Karpas-422 (cell line): ENCODE measurements at places on chromosomes 3 and 15.

DNA sequence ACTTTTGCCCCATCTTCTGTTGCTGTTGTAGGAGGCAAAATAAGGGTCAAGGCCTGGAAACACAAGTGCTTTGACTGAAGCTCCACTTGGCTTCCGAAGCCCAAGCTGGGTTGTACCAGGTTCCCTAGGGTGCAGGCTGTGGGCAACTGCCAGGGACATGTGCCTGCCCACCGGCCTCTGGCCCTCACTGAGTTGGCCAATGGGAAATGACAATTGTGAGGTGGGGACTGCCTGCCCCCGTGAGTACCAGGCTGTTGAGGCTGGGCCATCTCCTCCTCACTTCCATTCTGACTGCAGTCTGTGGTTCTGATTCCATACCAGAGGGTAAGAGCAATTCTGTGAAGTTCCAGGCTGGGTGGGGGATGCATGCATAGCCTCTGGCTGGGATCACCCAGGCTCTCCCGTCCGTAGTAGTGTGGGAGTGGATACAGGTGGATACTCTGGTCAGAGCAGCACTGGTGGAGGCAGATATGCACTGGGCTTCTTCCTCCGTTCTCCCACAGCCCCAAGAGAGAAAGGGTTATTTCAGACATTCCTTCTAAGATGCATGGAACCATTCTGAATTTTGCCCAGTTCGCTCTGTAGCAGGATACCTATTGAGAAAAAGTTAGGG is at the start of gene ADIPOQ:
TSS of gene ADIPOQ (plus strand) at position 285 of the 613 bp plus-strand sequence. CDS start 10,349 bp downstream, outside the sequence.
- no peaks in the 10 kb centered on the region for H3K4me1 ChIP-seq
- DNase-seq, result no peak
- H3K27me3 ChIP-seq, result no peaks in the 10 kb centered on the region
- H3K36me3 ChIP-seq, result no peaks in the 10 kb centered on the region
- H3K4me3 ChIP-seq, result no peak within 1 kb of the TSS

DNA sequence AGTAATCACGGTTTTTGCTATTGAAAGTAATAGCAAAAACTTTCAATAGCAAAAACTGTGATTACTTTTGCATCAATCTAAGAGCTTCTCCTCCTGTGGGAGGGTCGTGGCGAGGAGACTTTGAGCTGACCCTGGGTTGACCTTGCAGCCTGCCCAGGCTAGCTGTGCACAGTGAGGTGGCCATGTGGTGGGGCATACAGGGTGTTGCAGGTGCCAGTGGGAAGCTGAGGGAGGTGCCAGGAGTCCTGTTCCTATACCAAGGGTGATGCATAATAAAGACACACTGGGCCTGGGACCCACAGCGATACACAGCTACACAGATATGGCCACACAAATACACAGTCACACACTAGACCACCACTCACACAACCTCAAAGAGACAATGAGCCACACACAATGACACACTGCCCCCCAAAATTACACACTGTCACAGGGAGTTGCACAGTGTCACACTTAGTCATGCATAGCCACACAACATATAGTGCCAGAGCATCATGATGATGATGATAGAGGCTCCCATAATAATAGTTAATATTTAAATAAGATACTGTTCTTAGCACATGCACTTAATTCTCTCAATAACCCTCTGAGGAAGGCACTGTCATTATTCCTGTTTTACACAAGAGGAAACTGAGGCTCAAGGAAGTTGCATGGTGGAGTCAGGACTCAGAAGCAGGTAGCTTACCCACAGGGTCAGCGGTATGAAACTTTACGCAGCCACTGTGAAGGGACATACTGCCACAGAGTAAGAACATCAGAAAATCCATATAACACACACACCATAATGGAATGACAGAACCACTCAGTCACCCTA is 6.3 kb downstream of the PLCD1 start:
- H3K27ac ChIP-seq, result no peak overlapping the region
- no peaks in the 10 kb centered on the region for H3K27me3 ChIP-seq
- no peak overlapping the region for H3K4me3 ChIP-seq
- no peak for DNase-seq
- no peaks in the 10 kb centered on the region for H3K36me3 ChIP-seq

- H3K27ac ChIP-seq, result no peak overlapping the region
- no peak for DNase-seq
- H3K36me3 ChIP-seq, result no peaks in the 10 kb centered on the region
Measured at GRCh38 chr15:26697913-26698312, 75.0 kb downstream of the GABRB3 start.

DNA sequence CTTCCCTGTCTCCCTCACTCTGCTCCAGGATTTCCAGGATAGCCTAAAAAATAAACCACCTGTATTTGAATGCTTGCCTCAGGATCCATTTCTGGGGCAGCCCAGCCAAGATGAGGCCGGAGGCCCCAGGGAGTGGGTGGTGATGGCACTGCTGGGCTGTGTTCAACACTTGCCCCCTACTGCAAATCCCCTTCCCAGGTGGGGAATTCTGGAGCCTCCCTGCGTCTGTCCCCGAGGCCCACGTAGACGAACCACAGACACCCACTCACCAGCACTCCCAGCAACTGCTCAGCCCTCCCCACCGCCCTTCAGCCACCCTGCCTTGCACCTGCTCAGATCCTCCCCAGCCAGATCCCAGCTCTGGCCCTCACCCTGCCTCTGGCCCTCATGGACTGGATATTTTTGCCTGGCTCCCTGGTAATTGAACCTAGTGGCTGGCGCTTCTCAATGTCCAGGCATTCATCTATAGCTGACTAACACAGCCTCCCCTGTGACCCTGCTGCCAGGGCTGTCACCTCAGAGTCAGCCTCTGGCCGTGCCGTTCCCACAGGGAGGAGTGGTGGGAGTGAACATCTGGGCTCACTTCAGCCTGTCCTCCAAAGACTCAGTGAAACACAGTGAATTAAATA is 17.1 kb upstream of the EPB42 start:
- no peak overlapping the region for H3K27ac ChIP-seq
- H3K4me3 ChIP-seq, result no peak overlapping the region
- no peaks in the 10 kb centered on the region for H3K36me3 ChIP-seq
- DNase-seq, result no peak
- H3K27me3 ChIP-seq, result no peaks in the 10 kb centered on the region

DNA sequence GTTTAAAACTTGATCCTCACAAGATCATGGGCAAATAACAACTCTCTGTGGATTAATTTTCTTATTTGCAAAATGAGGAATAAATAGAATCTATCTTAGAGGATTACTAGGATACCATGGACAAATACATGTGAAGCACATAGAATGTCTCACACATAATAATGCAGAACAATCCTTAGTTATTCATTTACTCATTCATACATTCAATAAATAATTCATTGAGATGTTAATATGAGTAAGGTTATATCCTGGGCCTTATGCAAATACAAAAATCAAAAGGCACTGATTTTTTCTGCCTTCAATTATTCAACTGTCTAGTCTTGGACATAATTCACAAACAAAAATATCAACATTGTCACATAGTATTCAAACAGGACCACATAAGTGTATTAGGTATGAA is 654.1 kb downstream of the MECOM start:
- DNase-seq, result no peak
- H3K27me3 ChIP-seq, result no peaks in the 10 kb centered on the region; the same call in 1 of the 2 replicates
- H3K27ac ChIP-seq, result no peak overlapping the region
- H3K36me3 ChIP-seq, result no peaks in the 10 kb centered on the region
- H3K4me1 ChIP-seq, result no peaks in the 10 kb centered on the region
- H3K4me3 ChIP-seq, result no peak overlapping the region
